Esophagus mucosa (tissue), 1 donor: ENCODE measurements at places on chromosomes 2 and 18.

DNA sequence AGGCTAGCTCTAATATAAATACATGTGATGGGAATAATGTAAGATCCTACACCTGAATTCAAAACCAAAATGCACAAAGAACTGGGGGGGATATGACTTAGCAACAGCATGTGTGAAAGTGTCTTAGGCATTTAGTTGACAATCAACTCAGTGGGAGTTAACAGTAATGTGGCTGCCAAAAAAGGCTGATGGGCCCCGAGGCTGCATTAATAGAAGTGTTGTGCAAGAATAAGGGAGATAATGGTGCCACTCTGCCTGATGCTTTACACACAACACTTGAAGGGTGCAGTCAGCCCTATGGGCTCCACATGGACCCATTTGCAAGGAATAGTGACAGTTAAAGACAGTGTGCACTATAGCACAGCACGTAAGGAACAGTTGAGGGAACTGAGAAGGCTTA is 649.4 kb upstream of the ZEB2 start:
- no peak for ATAC-seq

DNA sequence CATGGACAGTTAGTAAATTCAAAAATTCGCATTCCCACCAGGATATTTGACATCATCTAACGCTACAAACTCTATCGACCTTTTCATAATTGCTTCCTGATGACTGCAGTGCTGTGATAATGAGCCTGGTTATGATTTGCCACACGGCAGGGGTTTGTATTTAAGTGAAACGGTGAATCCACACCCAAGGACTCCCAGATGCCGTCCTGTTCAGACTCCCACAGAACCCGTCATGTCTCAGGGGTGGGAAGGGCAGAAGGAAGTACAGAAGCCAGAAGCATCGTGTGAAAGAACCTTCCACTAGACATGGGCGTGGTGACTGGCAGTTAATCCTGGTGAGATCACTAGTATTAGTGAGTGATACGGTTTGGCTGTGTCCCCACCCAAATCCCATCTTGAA is 91.2 kb upstream of the TMEM18 start:
- peak; percentile 50 for ATAC-seq

DNA sequence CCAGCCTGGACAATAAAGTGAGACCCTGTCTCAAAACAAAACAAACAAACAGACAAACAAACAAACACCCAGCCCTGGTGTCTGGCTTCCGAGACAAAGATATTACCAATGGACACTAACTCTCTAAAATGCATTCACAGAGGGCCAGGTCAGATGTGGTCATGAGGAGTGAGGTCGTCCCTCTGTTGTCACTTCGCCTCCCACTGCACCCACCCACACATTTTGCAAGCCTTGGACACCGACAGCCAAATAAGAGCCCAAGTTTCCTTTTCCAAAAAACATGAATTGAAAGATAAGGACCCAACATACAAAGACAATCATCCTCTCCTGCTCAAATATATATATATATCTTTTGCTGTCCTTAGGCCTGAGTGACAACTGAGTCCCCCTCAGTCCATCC is 319.9 kb downstream of the TSN start:
- no peak for ATAC-seq

DNA sequence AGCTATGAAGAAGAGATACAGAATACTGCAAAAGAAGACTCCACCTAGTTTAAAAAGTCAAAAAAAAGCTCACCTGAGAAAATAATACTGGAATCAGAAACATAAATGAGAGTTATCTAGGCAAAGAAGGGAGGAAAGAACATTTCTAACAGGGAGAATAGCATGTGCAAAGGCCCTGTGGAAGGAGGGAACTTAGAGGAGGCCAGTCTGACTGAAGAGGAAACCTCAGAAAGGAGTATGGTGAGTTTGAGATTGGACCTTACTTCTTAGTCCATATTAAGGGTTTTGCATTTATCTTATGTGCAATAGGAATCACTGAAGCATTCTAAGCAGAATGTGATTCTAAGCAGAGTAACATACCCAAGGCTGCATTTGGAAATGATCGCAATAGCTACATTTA is 193.2 kb downstream of the LNPK start:
- no peak for ATAC-seq

DNA sequence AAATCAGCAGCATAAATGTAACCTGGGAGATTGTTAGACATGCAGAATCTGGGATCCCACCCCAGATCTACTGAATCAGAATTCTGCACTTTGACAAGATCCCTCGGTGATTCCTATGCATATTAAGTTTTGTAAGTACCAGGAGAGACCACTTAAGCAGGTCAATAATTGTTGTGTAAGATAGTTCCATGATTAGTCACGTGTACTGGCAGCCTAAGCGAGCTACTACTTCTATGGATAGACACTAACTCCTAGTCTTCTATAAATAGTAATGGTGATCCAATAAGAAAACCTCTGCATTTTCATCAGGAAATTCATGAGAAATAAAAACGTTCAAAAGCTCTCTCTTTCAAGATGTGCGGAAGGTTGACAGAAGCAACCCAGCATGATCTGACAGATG is 988.2 kb upstream of the CHAC2 start:
- no peak for ATAC-seq

GRCh38 chr2:158300394-158300793 is 156.2 kb downstream of the CCDC148 start:
- no peak for ATAC-seq

DNA sequence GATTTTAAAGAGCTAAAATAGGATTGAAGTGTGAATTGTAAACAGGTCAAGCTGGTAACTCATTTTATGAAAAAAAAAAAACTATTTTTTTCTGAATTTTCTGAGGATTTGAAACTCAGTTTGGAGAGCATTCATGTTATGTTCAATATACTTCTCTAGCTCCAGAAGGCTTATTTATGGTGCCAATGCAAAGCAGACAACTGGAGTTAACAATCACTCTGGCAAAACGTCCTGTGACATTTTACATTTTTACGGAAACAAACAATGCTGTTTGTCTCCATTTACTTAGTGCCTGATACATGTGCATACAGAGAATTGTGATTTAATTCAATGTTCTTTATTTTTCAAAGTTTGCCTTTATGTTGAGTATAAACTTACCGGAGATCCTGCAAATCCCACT is 96.0 kb downstream of the COL5A2 start:
- no peak for ATAC-seq

GRCh38 chr18:28736951-28737350 is 560.0 kb upstream of the CDH2 start:
- no peak for ATAC-seq

GRCh38 chr2:164675687-164676086 is 54.4 kb upstream of the GRB14 start:
- no peak for ATAC-seq

DNA sequence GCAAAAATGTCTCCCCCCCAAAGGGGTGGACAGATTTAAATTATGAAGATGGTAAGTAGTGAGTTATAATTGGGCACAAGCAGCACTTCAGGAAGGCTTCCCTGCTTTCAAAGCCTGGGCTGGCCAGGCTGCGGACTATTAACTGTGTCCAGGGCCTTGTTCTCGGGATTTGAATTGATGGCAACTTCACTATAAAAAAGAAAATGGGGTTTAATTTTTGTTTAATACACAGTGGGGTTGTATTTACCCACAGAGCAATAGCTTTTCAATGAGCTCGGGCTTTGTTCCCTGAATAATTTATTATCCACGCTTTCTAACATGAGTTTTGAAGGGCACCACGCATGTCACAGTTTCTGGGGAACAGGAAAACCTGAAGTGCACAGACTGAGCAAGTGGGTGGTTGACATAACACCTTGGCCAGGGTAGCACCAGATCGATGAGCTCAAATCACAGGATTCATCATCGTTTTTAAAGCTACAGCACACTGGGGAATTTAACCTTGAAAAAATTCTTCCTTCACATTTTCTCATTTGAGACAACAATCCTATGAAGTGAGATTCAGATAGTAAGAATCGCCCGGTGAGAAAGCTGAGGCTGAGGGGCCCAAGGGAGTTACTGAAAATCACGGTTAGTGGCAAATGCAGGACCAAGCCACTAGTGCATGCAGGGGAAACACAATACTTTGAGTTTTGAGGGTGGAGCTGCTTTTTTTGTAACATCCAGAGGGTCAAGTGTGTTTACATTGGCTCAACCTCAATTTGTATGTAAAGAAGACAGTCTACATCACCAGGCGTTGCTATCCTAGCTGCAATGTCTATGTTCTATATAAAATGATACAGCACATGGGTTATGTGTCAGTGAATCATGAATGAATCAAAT is 28.9 kb upstream of the LMAN1 start:
- ATAC-seq = no peak

GRCh38 chr2:33142810-33143209 is 196.1 kb downstream of the LTBP1 start:
- no peak for ATAC-seq

DNA sequence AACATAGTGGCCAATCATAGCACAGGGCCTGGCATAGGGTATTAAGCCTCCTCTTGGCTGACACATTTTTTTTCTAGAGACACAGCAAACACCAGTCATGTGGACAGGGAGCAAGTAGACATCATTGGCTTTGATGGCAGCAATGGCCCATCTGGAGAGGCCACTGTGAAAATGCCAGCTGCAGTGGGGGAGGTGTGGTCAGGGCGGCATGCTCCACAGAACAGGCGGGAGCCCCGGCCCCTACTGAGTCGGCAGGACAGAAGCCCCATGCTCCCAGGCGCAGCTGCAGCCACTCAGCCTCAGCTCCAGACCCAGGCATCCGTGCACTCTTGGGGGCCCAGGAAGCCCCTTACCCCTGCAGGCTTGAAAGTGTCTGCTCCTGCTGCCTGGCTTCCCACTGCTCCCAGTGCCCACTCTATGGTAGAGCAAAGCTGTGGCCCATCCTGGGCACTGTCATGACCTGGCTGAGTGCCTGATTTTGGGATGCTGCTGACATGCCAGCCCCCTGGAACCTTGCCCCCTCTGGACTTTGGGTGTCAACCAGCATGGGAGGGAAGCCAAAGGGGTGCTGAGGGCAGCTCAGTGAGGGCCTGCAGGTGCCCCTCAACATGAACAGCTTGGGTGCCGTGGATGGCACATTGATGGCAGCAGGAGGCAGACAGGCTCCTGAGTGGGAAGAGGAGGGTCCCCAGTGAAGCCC is 23.3 kb upstream of the UBE2F start:
- no peak for ATAC-seq

DNA sequence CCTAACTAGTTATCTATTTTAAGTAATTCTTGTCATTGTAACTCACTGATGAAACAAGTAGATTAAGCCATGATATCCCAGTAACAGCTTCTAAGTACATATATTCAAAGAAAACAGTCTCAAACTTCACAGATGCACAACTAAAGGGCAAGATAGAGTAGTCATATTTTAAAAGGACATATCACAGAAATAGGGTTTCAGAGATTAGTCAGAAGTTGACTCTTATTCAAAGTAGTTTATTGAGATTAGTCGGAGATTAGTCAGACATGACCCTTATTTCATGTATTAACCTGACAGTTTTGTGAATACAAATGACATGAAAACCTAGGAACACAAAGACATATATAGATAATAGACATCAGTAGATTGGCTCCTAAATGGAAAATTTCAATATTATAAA is 15.9 kb upstream of the CHAC2 start:
- ATAC-seq = no peak

DNA sequence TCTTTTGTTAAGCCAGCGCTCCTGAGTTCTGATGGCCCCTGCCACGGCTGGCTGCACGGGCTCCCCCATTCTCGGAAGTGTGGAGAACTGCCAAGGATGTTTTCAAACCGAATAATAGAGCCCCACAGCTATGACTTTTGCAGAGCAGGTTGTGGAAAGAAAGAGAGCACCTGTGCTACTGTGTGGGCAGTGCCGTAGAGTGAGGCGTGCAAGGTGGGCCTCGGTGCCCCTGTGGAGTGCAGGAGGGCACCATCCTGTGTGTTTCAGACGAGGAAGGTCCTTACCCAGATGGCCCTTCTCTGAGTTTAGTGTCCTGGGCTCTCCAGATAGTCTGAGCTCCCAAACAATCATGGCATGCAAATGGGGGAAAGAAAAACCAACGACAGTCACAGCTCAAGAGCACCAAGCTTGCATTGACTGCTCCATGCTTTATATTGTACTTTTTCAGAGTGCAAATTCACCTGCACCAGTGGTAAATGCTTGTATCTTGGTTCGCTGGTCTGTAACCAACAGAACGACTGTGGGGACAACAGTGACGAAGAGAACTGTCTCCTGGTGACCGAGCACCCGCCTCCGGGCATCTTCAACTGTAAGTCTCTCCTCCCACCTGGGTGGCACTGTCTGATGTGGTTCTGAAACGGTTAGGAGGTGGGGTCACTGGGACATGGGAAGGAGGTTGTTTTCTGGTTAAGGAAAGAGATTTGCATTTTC is 219.4 kb downstream of the LDLRAD4 start:
- ATAC-seq = no peak

DNA sequence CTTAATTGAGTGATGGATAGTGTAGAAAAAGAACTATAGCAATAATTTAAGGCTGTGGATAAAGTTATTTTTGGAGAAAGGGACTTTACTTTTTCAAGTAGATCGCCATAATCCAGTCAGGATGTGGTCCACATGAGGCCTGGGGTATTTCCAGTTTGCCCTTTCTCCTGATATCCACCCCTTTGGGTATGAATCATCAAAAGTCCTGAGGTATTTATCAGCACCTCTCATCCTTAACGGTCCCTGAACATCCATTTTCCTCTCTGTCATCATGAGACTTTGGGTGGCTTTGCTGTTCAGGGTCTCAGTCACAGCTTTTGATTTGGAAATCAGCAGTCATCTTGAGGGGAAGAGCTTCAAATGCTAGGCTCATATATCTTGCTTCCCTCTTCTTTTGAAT is 39.3 kb upstream of the ELAC1 start:
- no peak for ATAC-seq

- no peak for ATAC-seq
Observed at GRCh38 chr2:202624133-202624532, 10.6 kb upstream of the FAM117B start.

DNA sequence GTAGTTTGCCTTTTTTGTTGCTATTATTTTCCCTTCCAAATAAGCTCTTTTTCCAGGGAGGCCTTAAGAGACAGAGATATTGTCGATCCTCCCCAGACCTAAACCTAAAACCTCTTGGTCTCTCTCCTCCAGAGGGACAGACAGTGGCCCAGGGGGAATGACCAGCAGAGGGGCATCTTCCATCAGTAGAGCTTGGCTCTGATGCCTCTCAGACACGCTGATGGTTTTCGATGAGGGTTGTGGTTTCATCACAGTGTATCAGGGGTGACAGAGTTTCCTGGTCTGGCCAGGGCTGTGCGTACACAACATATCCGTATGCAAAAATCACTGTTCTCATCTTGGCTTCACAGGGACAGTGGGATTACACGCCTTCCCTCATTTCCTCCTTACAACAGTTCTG is 68.6 kb downstream of the GATA6 start:
- no peak for ATAC-seq

GRCh38 chr2:9739531-9739964 is 103.7 kb upstream of the TAF1B start:
- ATAC-seq = peak; percentile 81

DNA sequence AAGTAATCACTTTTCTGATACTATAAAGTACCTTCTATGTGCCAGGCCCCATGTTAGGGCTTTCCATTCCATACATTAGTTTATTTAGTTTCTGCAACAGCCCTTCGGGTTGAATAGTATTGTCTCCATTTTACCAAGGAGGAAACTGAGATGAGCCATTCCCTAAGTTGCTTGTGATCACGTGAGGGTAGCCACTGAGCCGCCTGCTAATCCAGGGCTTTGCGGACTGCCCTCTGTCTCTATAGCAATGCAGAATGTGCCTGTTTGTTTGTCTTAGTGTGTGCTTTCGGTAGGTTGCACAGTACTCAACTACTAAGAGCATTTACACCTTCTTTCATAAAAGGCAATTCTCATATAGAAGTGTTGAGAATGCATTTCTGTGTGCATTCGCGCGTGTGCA is 5.0 kb downstream of the EMILIN2 start:
- no peak for ATAC-seq

- no peak for ATAC-seq
Observed at GRCh38 chr2:5690286-5690685, 1.9 kb upstream of the SOX11 start.
